ENCODE measurements at places on chromosomes 16 and 17.

DNA sequence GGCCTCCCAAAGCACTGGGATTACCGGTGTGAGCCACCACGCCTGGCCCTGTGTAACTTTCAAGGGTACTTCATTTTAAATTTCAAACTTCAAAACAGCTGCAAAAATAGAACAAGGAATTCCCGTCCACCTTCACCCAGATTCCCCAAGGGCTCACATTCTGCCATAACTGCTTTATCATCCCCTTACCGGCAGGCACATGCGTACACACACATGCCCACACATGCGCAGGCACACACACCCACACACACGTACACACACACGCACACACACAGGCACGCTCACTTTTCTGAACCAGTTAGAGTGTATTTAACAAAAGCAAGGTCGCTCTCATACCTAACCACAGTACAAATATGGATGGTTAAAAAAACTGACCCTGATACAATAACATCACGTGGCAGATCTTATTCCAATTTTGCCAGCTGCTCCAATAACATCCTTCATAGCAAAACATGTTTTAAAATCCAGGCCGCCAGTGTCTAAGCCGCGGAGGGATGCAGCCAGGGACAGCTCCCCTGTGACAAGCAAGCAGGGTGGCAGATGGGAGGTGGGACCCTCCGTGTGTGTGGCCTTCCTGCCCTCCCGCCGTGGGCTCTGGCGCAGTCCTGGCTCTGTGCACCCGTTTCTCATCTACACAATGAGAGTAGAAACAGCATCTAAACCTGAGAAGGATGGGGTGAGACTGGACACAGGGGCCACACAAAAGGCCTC, 23.1 kb downstream of the PDIA2 start:
- no peak for DNase-seq

- DNase-seq, result no peak
Measured at GRCh38 chr17:74970395-74970794, 2.2 kb downstream of the HID1 start.

DNA sequence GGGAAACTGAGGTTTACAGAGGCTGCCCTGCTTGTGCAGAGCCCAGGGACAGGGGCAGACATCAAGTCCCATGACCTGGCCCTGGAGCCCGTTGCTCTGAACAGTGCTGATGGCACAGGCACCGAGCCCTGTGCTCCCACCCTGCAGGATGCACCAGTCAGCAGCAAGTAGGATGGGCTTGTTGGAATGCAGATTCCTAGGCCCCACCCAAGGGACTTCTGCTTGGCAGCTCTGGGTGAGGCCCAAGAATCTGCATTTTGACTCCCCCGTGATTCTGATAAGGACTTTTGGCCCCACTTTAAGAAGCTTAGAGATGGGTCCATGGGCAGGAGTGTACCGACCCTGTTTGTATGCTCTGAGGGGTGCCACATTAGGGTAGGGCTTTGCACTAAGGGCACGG, 23.3 kb downstream of the LASP1 start:
- DNase-seq, result no peak

- DNase-seq, result no peak
Measured at GRCh38 chr17:39822051-39822451, 42.1 kb downstream of the IKZF3 start.

DNA sequence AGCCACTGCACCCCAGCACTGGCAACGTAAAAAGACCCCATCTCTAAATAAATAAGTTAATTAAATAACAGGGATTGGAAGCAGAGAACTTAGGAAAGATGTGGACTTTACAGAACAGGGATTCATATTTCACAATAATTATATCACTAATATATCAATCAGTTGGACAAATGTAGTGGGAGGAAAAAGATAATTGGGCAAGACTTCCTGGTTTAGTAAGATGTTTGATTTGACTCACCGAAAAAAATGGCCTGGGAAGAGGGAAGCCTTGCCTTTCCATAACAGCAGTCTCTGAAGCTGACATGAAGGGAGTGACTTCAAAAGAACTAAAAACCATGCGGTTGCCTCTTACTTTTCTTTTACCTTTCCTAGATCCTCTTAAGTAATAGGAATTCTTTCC, 15.2 kb upstream of the C17orf78 start:
- DNase-seq, result no peak

GRCh38 chr16:1877804-1878203, 5.8 kb upstream of the MEIOB start:
- DNase-seq, result no peak

GRCh38 chr16:81752225-81752875, 26.7 kb upstream of the PLCG2 start:
- DNase-seq, result peak; percentile 59

DNA sequence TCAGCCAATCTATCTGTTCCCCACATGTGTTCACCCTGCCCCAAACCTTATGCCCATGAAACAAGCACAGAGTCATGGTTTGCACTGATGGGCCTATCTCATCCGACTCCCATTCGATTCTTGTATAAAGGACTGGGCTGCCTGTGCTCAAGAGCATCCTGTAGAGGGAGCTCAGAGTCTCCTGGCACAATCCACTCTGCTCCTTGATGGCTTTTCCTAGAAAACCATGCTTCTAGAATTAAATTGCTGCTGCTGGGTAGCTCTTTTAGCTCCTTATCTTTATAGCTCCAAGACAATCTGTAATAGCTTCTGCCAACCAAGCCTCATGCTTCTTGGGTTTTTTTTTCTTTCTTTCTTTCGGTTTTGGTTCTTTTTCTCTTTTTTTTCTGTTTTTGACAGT, 9.7 kb downstream of the ZNF19 start:
- no peak for DNase-seq

DNA sequence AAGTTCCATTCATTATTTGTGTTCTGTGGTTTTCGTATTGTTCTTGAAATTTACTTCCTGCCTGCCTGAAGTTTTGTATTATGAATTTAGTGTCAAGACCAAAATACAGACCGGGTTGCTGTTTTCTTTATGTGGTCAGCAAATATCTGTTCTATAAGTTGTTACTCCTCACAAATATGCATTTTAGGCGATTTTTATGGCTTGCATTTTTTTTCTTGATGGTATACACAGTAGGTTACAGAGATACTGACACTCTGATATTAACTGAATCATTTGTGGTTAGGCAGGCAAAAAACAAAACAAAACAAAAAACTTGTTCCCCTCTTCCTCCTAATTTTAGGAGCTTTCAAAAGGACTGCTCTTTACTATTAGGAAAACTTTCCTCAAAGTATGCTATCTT, 52.6 kb downstream of the BCAS3 start:
- no peak for DNase-seq

- no peak for DNase-seq
Measured at GRCh38 chr16:6891496-6891895, 441.1 kb upstream of the RBFOX1 start.

DNA sequence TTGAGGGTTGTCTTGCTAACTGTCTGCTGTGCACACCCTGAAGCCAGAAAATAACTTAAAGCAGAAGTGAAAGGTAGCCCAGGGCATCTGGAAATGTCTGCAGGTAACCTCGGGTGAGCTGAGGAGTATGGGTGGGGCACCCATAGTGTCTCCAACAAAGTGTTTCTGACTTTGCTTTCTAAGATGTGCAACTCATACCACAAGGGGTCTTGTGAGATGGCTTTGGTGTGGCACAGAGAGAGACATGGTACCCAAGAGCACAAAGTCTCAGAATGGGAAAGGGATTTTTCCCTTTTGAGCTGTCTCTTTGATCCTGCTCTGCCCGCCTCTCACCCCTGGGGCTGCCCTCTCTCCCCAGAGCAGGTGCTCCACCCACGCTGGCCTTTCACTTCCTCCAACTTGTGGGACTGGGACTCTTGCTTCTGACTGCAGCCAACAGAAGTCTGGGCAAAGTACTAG, 6.9 kb downstream of the CHD9 start:
- DNase-seq, result no peak

DNA sequence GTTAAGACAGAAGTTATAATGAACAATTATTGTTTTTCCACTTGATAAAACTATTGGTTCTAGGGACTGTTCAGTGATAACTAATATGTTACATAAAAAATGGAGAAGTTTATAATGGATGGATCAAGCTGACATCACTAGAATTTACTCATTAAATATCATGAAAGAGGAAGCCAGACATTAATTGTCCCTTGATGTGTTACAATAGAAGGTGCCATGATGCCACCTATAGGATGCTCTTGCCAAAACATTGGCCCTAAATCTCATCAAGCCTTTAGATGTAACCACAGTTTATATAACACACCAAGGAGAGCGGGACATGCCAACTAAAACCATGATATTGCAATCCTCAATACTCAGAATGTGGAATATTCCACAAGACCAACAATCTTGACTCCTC, 147.9 kb upstream of the MON1B start:
- DNase-seq, result no peak

DNA sequence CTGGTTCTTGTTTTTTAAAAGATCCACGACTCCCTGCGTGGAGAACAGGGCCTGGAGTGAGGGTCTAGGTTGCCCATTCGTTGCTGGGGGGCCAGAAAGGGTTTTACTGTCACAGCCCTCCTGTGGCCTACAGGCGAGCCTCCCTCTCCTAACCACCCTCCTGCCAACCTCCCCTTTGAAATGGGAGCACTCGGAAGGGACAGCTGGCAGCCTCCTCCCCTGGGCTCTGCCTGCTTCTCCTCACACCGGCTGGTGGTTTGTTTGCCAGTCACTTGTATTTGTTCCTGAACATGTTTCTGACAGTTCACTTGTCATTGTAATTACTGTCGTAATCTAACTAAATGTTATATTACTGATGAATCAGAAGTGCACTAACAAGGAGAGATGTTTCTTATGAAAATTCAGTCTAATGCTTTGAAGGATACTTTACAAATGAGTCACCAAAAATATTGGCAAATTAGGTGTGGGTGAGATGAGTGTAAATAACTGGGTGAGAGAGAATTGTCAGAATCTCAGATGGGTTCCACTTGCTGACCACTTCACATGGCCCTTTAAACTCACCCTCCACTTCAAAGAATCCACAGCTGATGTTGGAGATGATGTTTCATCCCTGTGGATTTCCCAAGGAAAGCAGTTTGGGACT, 2.7 kb upstream of the SPPL2C start:
- DNase-seq, result no peak

DNA sequence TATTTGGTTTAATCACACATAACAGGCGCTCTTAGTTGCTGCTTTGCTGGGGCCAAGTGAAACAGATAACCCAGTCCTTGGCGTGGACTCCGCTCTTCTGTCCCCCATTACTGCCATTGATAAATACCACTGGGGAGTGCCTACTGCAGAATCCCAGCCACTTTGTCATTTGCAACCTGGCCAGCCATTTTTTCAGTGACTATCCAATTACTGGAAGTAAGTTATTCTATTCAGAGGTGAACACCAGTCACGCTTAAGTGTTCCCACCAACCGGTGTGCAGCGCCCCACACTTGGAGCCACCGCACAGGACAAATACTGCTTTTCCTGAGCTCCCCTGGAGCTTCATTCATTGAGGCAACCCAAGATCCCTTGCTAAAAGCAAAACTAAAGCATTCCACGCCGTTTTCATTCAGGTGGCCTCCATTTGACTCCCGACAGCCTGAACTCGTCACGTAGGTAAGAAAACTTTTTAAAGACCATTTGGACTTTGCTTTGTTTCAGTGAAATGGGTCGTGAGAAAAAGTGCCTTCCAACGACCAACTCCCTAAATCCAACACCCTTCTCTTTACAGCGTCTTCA, 1.8 kb downstream of the USP7 start:
- no peak for DNase-seq

GRCh38 chr17:43410557-43411368, 12.0 kb downstream of the ARL4D start:
- DNase-seq, result no peak

- DNase-seq, result no peak
Measured at GRCh38 chr17:32349503-32349853, 479 bp upstream of the ZNF207 start.

GRCh38 chr17:206941-207560, 25.6 kb upstream of the DOC2B start:
- no peak for DNase-seq

- DNase-seq, result no peak
Measured at GRCh38 chr17:27540318-27541101, 84.3 kb downstream of the KSR1 start.

- no peak for DNase-seq
Measured at GRCh38 chr16:77700846-77701245, 21.5 kb upstream of the NUDT7 start.

GRCh38 chr16:71352466-71352865, 6.1 kb upstream of the CALB2 start:
- DNase-seq, result no peak

- DNase-seq, result no peak
Measured at GRCh38 chr16:15879255-15879811, 9.1 kb downstream of the CEP20 start.

GRCh38 chr17:5000237-5000639, 2.5 kb downstream of the KIF1C start:
- no peak for DNase-seq

DNA sequence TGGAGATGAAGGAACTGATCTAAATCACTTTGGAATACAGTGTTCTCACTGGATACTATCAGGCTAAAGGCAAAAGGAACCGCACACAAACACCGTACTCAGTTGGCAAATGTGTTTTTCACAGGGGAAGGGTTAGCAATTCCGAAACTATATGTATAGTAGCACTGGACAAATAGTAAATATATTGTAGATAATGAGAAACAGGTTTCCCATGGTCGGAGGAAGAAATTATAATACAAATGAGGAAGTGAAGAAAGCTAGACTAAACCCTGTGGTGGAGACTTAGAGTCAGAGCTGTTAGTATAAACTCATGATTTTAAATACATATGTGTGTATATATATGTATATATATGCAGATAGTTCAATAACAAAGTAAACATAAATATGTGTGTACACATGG, 414.1 kb upstream of the SALL1 start:
- no peak for DNase-seq

DNA sequence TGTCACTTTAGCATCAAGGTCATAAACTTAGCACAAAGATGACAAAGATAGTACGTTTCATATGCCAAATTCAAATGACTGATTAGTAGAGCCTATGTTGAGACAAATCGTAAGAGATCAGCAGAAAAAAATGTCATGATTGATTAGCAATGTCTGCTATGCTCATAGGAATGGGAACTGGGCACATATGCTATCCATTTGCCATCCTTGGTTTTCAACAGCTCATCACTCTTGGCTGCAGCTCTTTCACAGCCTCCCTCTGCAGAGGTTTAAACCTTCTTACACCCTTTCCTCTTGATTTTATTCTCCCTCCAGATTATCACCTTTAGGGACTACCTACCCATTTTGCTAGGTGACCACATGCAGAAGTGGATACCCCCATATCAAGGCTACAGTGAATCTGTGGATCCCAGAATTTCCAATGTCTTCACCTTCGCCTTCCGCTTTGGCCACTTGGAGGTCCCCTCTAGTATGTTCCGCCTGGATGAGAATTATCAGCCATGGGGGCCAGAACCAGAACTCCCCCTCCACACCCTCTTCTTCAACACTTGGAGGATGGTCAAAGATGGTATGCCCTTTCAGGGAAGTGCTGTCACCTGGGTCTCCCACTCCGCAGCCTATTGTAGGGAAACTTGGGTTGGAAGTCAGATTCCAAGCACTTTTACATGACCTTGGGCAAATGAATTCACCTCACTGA, 16.2 kb downstream of the MPO start:
- no peak for DNase-seq

- DNase-seq, result no peak
Measured at GRCh38 chr16:68732042-68732680, 4.9 kb upstream of the CDH1 start.

Measured in GM19239 (cell line).